ENCODE measurements at places on chromosomes 7 and 10.

- no peak for DNase-seq
Measured at GRCh38 chr7:151209588-151209987, 700 bp downstream of the H2BK1 start.

- DNase-seq: peak; percentile 77
Measured at GRCh38 chr10:53403688-53404087, 631.1 kb upstream of the MBL2 start.

GRCh38 chr10:127353544-127353943, 157.2 kb upstream of the INSYN2A start:
- no peak for DNase-seq

DNA sequence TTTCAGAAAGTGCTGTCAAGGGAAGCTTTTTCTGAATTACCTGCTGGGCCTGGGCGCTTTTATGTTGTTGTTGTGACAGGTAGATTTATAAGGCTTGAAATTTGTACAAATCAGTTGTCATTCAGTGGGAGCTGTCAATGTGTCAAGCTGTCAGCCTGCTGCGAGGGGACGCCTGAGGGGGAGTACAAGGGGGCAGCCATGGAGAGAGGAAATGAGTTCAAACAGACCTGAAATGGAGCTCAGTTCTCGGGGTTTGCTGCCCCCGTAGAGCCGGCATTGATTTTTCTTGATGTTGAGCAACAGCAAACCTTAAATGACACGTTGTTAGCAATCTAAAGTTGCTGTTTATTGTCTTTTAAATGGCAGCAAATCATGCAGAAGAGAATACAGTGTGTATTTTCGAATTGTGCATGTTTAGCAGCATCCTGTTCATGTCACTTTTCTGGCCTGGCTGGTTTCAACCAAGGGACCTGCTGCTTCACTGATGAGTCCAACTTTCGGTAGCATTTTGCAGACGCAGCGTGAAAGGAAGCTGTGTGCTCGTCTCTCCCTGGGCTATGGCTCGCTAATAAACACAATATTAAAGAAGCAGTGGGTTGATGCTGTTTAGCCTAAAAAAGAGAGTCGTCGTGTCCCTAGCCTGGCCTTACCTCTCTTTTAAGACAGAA, 166.5 kb downstream of the LRMDA start:
- no peak for DNase-seq

DNA sequence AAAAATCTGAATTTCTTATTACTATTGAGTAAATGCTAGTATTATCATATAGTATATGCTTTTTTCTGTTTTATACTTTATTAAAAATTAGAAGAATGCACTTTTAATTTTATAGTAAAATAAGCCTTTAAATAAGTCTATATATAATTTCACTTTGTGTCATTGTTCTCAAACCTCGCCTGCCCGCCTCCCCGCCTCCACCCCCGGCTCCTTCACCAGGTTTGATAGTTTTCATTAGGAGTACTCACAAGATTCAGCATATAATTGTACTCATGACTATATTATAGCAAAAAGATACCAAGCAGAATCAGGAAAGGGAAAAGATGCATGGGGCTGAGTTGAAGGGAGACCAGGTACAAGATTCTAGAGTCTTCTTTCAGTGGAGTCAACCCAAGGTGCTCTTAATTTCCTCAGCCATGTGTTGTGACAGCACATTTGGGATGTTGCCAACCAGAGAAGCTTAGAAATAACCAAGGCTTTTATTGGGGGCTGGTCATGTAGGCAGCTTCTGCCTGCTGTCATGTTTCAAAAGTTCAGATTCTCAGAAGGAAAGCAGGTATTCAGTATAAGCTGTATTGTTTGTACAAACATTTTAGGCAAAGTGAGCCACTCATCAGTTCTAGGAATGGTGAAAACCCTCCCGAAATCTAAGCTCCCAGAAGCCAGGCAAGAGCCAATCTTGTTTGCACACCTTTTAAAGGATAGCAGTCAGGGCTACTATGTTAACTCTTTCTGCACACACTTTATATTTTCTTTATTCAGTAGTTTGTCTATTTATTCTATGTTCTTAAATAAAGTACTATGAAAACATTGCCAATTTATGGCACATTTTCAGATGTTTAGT, 12.3 kb downstream of the NHLRC2 start:
- no peak for DNase-seq

DNA sequence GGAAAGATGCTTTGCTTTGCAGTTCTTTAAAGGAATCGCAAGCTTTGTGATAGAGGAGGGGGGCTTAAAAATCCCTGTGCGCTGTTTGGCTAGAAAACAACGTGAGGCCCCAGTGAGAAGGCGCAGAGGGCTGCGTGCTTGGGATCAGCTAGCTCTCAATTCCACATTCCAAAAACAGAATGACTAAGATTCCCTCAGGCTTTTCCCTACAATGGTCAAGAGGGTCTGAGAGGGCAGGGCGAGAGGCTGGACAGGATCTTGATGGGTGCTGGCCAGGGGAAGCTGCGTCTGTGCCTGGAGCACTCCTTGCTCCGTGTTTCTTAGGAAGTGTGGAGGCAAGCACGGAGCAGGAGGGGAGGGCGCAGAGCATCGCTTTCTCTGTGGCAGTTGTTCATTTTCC, 72.1 kb upstream of the INHBA start:
- no peak for DNase-seq

- no peak for DNase-seq
Measured at GRCh38 chr7:20424500-20424899, 93.8 kb downstream of the ITGB8 start.

GRCh38 chr10:119461380-119461779, 81.1 kb downstream of the RGS10 start:
- DNase-seq: no peak

DNA sequence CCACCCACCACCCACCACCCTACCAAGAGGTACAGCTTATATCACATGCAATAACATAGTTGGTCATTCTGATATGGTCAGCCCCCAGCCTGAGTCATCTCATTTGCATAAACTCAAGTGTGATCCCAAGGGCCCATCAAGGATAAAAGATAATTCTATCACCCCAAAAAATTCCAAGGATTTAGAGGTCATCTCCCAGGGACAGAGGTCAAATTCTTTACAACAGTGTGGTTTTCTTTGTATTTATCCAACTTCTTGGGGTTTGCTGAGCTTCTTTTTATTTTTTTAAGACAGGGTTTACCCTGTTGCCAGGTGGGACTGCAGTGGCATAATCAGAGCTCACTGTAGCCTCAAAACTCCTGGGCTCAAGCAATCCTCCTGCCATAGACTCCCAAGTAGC, 9.4 kb upstream of the GTPBP10 start:
- no peak for DNase-seq

GRCh38 chr10:63093227-63093626, 39.9 kb upstream of the NRBF2 start:
- peak; percentile 37 for DNase-seq

GRCh38 chr10:44635176-44635575, 250.3 kb upstream of the CXCL12 start:
- DNase-seq: no peak

- DNase-seq: peak; percentile 19
Measured at GRCh38 chr10:118840071-118840775, 85.5 kb upstream of the CACUL1 start.

- DNase-seq: no peak
Measured at GRCh38 chr7:151675196-151675920, 155.7 kb upstream of the RHEB start.

DNA sequence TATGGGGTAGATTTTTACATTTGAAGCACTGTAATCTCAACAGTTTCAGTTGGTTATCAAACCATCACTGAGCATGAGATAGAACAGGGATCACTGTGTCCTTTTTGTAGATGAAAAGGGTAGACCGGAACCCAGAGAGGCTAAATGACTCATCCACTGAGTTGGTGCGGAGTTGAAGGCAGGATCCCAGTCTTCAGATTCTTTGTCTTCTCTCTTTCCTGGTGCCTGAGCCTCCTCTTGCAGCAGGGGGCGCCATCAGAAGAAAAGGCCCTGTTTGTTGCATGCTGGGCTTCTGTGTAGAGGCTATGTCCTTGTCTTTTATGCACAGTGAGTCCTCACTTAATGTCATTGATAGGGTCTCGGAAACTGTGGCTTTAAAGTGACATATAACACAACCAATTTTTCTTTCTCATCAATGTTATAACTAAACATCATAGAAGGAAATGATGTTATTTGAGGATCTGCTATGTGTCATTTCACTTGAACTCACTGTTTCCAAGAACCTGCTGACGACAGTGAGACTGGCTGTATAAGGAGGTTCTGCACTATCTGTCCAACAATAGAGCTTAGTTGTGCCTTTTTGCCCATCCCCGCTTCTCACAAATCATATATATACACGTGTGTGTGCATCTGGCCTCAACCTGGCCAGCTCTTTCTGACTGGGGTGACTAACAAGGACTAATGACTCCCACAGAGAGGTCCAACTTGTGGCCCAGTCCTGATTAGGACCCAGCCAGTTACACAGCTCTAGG, 14.3 kb downstream of the ZNF282 start:
- DNase-seq: peak; percentile 41

DNA sequence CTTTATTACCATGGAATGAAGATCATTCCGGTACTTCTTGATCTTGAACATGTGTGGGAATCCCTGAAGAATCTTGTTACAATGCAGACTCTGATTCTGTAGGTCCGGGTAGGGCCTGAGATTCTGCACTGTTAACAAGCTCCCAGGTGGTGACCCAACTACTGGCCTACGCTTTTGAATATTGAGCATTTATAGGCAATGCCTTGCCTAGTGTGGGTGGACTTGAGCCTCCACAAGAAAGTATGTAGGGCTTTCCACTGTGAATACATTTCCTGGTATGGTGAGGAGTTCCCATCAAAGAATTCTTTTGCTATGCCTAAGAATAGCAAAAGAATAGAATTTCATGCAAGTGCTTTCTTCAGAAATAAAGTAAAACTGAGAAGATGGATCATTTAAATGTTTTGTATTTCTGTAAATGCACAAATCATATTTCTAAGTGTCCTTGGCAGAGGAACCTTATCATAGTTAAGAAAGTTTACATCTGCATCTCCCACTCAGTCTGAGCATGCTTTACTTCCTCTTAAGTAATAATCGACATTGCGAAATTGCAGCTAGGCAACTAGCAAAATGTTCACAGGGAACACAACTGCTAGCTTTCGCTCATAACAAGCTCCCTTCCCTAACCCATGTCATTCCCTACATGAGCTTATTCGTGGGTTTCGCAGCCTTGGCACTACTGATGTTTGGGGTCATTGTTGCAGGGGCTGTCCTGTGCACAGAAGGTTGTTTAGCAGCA, 71.4 kb downstream of the AHR start:
- DNase-seq: peak; percentile 87

GRCh38 chr7:16630654-16631053, 14.9 kb downstream of the ANKMY2 start:
- no peak for DNase-seq
